ENCODE measurements at places on chromosomes 7 and 10.
A peak's percentile ranks its signal among the peaks of the same experiment; 100 is the strongest.

DNA sequence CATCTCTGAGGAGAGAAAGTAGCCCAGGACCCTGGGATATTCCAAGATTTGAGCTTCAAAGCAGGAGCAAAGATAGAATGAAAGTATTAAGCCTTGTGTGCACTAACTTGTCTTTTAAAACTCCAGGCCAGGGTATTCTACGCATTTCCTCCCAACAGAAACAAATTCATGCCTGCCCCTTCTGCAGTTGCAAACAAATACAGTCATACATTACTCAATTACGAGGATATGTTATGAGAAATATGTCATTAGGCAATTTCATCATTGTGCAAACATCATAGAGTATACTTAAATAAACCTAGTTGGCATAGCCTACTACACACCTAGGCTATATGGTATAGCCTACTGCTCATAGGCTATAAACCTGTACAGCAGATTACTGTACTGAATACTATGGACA is 154.5 kb upstream of the KIAA1217 start:
- no peak for DNase-seq

GRCh38 chr10:102870221-102870620 is 951 bp downstream of the AS3MT start:
- no peak for DNase-seq

- DNase-seq, result peak; percentile 71
Measured at GRCh38 chr7:24572997-24573553, at the start of gene PALS2. Gene PALS2 (plus strand): TSS chr7:24573452. CDS start chr7:24623668, 50,216 bp downstream.

- DNase-seq, result no peak
Measured at GRCh38 chr10:9362721-9363120, 1308.2 kb downstream of the GATA3 start.
